ENCODE measurements at places on chromosomes 13 and 19. TPM values are rescaled to one million over a fixed set of nuclear protein-coding genes. Genes with fewer than 3 reads are reported as not detected.

DNA sequence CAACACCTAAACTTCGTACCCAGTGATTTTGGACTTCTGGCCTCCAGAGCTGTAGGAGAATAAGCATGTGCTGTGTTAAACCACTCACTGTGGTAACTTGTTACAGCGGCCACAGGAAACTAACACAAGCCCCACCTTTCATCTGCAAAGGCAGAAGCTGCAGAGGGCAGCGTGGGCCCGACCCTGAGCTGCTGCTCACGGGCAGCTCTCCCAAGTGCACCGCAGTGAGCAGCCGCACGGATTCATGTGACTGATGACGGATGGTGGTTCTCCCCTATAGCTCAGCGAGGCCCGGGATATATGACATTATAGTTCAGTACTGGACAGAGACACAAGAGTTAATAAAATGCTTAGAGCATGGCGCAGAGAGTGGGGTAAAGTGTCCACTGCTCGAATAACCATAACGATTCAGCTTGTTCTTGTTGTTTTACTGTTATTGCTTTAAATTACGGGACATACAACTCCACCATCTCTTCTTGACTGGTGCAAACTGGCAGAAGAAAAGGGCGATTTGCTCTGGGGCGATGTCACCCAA is 21.9 kb downstream of the VRK3 start:
- DNase-seq, result no peak

- no peak for DNase-seq
Measured at GRCh38 chr13:24265453-24265852, 43.9 kb upstream of the C1QTNF9 start.

GRCh38 chr13:75308222-75308621 is 173.7 kb downstream of the TBC1D4 start:
- peak; percentile 64 for DNase-seq

DNA sequence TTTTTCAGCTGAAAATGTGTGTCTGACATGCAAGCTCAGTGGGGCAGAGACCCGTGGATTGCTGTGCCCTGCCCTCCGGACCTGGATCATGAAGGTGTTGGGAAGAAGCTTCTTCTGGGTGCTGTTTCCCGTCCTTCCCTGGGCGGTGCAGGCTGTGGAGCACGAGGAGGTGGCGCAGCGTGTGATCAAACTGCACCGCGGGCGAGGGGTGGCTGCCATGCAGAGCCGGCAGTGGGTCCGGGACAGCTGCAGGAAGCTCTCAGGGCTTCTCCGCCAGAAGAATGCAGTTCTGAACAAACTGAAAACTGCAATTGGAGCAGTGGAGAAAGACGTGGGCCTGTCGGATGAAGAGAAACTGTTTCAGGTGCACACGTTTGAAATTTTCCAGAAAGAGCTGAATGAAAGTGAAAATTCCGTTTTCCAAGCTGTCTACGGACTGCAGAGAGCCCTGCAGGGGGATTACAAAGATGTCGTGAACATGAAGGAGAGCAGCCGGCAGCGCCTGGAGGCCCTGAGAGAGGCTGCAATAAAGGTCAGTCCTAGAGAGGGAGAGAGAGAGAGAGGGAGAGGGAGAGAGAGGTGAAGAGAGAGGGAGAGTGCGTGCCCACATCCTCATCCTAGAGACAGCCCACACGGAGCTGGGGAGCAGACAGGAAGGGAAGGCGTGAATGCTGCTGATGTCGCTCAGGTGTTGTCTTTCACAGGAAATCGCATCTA is 5.1 kb upstream of the DCUN1D2 start:
- DNase-seq, result no peak

The ZNF578 gene
- total RNA-seq, result 1.9 TPM

DNA sequence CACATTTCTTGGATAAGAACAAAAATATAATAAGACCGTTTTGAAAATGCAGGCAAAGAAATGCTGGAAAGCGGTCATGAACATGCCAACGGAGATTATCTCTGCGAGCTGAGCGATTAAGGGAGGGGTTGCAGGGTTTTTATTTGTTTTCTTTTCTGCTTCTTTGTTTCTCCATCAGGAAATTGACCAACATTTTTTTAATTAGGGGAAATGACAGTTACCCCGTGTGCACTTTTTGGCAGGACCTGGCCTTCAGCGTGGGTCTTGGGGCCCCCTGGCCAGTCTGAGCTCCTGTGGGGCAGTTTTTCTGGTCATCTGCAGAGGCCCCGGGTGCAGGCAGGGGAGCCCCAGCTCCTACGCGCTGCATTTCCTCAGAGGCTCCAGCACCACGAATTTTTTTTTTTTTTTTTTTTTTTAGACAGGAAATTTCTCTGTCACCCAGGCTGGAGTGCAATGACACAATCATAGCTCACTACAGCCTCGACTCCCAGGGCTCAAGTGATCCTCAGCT is 31.3 kb upstream of the HOMER3 start:
- DNase-seq, result no peak

The GPC6 gene
- not detected for total RNA-seq

DNA sequence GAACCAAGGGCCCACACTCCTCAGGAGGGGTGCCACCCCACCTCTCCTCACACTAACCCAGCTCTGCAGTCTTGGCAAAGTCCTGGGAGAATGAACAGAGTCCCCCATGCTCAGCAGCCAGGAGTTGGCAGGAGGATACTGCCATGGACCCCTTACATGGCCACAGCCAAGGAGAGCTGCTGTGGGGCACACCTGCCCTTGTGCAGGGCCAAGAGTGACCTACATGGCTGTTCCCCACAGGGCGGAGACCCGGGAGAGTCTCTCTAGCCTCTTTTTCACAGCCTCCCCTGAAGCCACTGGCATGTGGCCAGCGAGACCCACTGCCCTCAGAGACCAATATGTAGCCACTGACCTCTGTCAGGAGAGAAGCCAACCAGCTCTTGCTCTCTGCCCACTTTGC is 45.9 kb upstream of the VSTM2B start:
- DNase-seq, result no peak

DNA sequence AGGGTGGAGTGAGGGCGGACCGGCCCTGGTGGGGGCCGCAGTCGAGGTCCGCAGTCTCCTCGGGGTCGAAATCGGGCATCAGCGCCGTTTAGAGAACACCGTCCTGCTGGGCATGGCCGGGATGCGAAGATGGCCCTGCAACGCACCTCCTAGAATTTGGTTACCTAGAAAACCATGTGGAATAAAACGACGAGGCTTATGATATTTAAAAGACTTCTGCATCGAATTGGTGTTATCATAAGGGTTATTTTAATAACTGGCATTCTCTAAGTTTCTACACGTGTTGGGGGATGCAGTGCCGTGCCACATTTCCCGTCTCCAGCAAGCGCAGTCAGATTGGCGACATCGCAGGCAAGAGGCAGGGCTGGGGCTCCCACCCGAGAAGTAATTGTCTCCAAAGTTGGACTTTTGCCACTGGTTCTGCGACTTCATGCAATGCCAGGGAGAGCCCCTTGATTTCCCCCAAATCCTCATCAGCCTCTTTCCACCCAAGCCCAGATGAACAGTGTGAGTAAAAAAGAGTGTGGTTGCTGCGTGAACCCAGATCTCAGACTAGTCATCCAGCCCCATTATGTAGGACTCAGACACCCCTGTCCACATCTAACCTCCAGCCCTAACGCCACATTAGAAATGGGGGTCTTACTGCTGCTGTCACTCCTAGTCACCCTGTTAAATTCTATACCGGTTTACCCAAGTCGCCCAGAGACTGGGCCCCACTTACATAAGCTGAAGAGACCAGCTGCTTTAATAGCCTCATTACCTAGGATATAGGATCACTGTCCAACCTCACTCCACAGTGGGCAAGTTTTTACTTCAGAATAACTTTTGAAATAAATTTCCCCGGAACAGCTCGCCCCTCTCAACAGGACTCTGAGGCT is 571 bp upstream of the DHRS12 start:
- DNase-seq, result peak; percentile 52

GRCh38 chr13:98851276-98851675 is 98.8 kb upstream of the SLC15A1 start:
- DNase-seq, result no peak

DNA sequence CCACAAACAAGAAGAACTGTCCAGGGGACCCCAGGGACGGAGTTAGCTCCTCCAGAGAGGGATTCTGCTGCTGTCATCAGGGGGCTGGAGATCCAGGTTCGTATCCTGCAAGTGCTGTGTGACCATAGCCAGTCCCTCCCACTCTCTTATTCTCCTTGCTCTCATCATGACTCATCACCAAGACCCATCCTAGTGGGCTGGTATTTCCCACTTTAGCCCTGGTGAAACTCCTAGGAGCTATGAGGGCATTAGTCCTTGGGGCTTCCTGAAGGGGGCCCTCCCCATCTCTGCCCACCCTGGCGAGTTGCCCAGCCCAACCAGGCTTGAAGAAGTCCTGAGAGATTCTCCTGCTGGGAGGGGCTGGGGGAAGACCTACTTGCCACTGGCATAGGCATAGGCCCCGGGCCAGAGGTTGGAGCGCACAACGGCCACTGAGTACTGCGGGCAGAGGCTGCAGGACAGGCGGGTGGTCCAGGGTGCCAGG is 7.5 kb upstream of the DMWD start:
- DNase-seq, result no peak

DNA sequence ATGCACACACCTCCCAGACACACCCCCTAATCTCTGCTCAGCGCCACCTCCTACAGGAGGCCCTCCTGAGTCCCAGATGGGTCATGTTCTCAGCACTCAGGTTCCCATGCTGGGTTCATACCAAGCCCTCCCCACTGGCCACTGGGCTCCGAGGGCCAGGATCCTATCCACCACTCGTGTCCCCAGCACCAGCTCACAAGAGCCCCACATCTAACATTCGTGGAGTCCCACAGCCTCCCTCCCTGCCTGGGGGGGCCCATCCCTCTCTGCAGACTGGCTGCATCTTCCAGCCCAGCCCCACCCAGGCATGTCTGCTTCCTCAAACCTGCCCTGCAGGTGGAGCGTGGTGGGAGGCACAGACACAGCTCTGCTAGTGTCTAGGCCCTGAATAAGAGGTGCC is 227.4 kb downstream of the TUBA3C start:
- DNase-seq, result no peak

DNA sequence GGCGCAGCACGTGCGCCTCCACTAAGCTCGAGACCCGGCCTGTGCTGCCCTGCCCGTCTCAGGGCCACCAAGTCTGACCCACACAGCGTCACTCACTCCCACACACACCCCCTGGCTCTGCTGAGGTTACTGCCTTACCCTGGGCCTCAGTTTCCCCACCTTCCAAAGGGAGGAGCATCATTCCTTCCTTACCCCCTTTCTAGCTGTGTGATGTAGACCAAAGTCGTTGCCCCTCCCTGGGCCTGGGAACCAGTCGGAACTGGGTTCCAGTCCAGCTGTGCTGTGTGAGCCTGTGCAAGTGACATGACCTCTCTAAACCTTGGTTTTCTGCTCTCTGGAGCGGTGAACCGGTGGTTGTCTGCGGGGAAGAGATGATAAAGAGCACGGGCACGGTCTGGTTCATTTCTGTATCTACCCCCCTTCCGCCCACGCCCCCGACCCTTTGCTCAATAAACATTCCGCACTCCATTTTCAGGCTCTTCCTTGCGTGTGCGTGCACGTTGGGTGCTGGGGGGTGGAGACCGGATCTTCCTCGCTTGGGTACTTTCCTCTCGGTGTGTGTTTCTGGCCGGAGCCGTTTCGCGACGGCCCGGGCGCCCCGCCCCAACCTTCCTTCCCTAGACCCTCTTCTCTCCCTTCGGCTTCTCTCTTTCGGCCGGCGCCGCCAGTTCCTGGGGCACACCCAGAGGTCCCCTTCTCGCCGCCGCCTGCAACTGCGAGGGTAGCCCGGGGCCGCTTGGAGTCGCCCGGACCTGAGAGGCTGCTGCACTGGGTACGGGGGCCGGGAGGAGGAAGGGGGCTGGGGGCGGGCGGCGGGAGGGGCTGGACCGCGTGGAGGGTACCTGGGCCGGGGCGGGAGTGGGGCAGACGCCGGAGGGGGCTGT is at the start of gene ZNF581:
ZNF581 (plus strand) TSS at position 647 of the 884 bp plus-strand sequence. CDS start 923 bp downstream, outside the sequence.
- peak; percentile 85 for DNase-seq

GRCh38 chr13:93859716-93860115 is 619.8 kb downstream of the DCT start:
- DNase-seq, result no peak

- DNase-seq, result no peak
Measured at GRCh38 chr13:104086210-104086609, 1020.0 kb upstream of the SLC10A2 start.

GRCh38 chr19:49805822-49806619 is 7.1 kb downstream of the FUZ start:
- no peak for DNase-seq

GRCh38 chr19:53467485-53468262 is at the start of gene ZNF813:
TSS of gene ZNF813 (plus strand) at chr19:53467733. CDS start at chr19:53483823, 16,090 bp downstream.
- peak; percentile 94 for DNase-seq

The TMEM255B gene
- 1.2 TPM for total RNA-seq

DNA sequence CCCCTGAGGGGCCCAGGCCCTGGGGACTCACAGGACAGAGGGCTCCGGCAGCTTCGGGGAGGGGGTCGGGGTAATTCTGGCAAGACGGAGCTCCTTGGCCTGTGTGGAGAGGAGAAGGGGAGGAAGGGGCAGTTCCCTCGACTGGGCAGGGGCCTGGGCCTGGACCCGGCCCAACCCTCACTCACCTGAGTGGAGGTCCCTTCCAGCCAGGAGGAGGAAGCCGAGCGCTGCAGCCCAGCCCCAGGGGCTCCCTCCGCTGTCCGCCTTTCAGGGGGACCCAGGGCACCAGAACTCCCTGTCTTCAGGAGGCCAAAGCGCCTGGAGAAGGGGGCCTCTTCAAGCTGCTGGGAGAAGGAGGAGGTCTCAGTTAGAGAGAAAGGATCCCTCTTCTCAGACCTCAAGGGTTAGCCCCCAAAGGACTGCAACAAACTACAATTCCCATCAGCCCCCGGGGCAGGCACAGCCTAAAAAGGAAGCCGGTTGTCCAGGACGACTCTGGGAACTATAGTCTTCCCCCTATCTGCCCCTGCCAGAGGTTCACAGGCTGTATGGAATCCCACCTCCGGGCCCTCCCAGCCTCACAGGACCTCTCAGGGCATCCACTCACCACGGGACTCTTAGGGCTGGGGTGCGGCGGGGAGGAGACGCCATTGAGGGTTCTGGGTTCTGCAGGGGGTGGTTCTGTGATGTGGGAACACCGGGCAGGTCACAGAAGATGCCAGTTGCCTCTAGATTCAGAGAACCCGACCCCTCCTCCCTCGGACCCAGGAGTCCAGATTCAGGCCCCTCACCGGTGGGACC is 19.8 kb downstream of the EPS8L1 start:
- no peak for DNase-seq

DNA sequence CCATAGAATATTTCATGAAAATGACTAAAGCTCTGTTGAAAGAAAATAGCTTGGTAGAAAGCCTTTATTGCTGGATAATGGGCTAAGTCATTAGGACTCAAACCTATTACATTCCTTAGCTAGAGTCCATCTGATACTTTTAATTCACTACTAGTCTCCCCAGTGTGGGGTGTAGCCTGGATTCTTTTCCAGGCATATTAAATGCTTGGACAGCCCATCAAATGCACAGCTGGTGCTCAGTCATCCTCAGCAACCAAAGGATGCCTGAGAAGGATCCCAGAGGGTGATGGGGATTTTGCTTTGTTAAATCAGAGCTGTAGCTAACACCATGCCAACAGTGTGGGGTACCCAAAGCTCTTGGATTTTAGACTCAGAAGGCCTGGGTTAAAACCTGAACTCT is 153.5 kb downstream of the DLEU7 start:
- no peak for DNase-seq

All from activated T-cell treated with anti-CD3 and anti-CD28 coated beads, Interleukin-2, amount 50 U/mL, for 72 hours (primary cell).